ENCODE measurements at places on chromosomes 11 and 22. TPM values are rescaled to one million over a fixed set of nuclear protein-coding genes. Genes with fewer than 3 reads are reported as not detected.

The F2 gene
- total RNA-seq, result 21.4 TPM

The MCHR1 gene
- total RNA-seq, result 0.23 TPM

The ASCL3 gene
- total RNA-seq, result not detected

The TCN2 gene
- 186 TPM for total RNA-seq

GRCh38 chr11:132062031-132062430 lies 691.6 kb downstream of the NTM start:
- DNase-seq, result no peak

GRCh38 chr11:35034401-35034800 lies 104.6 kb upstream of the CD44 start:
- no peak for DNase-seq

DNA sequence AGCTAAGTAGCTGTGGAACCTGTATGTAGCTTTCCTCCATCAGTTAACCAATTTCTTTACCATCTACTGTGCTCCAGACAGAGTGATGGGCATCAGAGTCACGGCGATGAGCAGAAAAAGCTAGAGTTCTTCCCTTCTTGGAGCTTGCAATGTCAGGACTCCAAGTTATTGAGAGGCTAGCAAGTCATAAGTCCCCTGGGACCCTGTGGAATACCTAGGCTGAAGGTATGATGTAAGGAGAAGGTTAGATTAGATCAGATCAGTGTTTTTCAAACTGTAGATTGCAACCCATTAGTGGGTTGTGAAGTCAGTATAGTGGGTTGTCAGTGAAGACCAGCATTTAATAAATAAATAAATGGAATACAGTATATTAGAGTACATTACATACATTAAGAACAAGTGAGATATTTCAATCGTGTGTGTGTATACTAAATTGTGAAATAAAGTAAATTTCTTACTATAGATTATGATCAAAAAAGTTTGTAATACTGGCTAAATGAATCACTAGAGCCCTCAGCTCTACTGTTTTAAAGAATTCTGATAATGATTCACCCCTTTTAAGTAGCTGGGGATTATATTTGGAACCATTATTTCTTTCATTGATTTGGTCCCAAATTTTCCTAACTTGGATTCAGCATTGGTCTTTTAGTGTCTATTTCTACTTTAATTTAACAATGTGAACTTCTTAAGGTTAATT lies 52.3 kb downstream of the RASSF10 start:
- no peak for DNase-seq

GRCh38 chr11:47021965-47022364 lies 85.4 kb downstream of the CSTPP1 start:
- DNase-seq, result no peak

DNA sequence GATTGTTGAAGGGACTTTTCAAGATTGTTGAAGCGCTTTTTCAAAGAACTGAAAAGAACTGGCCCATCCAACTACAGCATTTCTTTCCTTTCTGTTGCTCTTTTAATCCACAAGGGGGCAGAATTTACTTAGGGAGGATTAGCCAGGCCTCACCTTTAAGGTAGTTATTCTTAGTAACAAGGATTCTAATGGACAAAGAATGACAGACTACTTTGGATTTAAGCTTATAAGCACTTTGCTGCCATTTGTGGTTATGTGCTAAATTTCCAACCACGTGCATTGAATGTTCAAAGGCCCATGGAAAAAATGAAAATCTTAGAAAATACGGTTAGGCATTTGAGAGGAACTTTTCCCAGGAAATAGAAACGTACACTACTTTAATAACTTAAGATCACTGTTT lies 49.5 kb upstream of the HSPA8 start:
- no peak for DNase-seq

- no peak for DNase-seq
Measured at GRCh38 chr22:50091092-50091768, 1.4 kb downstream of the MOV10L1 start.

GRCh38 chr11:10480760-10481159 lies 25.7 kb downstream of the AMPD3 start:
- DNase-seq, result no peak

DNA sequence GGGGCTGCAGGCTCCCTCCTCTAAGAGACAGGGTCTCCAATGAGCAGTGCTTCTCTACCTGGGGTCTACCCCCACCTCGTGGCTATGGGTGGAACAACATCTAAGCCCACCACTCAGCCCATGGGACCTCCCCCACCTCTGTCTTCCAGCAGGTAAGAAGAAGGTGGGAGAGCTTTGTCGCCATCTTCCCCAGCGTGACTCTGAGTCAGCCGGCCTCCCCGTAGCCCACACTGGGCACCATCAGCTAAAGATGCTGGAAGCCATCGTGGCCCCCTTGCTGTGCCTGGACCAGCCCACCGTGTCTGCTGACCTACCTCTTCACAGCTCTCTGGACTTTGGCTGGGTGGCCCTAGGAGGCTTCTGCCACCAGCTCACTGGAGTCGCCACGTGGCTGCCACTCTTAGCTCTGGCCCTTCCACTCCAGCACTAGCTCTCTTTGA lies 944 bp downstream of the C11orf86 start:
- no peak for DNase-seq

- no peak for DNase-seq
Measured at GRCh38 chr11:103055221-103055890, 36.6 kb downstream of the DCUN1D5 start.

DNA sequence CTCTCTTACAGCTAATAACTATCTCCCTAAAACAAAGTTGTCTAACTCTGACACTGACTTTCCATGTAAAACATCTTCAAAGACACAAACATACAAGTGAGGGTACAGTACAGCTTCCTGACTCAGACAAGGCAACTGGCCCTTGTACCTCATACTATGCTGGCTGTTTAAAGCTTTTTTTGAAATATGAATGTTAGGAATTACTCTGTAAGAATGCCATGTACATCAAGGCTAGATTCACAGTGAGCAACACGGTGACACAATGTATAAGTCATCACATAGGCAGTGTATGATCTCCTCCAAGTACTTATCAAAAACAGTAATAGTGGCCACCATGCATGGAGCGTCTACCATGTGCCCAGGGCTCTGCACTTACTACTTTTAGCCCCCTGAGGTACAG lies 28.6 kb downstream of the ALG8 start:
- no peak for DNase-seq

DNA sequence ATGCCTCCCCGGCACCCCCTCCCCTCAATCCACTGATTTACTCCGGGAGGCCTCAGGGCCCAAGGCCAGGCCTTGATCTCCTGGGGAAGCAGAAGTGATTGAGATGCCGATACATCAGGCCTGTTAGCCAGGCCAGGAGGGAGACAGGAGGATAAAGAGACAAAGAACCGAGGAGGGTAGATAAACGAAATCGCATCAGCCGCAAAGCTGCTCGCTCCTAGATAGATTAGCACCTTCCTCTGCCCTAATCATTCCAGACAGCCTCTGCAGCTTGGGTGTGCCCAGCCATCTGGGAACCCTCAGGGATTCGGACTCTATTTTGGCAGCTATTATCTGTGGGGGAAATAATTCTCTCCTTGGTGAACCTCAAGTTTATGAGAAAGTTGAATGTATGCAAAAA lies 121.2 kb downstream of the ABTB2 start:
- no peak for DNase-seq

DNA sequence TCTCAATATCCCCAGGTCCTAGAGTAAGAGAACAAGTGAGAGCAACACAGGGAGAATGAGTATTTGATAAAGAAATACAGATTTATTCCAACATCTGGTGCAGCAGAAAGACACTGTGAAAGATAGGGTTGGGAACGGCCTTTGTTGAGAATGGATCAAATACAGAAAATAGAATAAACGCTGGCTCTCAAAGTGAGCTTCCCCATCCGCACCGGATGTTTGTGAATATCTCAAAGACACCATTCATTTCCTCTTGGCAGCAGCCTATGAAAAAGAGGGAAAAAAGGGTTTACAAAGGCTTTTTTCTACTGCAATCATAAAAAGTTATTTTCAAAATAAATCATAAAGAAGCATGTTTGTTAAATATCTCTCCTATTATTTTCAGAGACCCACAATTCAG lies 279.3 kb downstream of the CASP12 start:
- no peak for DNase-seq

GRCh38 chr22:24086310-24086709 lies 75.2 kb downstream of the CABIN1 start:
- DNase-seq, result no peak

DNA sequence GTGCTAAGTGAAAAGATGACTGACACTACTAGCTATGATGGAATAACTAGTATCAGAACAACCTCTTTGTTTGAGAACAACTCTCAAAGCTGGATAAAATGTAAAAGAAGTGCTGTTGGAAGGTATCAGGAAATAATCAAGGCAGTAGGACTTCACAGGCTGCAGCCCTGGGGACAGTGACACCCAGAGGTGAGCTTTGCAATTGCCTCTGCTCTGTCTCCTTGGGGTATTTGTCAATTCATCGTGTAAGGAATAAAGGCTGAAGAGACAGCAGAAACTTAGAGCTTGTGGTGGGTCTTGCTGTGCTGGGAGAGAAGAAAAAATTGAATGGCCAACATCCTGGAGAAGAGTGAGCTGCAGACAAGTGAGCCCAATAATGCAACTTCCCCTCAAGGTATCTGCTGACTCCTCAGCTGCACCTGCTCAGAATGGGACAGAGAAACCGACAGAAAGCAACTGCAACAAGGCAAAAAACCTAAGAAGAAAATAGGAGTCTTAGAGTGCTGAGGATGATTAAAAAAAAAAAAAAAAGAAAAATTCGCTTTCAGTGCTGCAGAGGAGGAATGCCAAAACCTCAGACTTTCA lies 141.1 kb downstream of the RCN1 start:
- no peak for DNase-seq

DNA sequence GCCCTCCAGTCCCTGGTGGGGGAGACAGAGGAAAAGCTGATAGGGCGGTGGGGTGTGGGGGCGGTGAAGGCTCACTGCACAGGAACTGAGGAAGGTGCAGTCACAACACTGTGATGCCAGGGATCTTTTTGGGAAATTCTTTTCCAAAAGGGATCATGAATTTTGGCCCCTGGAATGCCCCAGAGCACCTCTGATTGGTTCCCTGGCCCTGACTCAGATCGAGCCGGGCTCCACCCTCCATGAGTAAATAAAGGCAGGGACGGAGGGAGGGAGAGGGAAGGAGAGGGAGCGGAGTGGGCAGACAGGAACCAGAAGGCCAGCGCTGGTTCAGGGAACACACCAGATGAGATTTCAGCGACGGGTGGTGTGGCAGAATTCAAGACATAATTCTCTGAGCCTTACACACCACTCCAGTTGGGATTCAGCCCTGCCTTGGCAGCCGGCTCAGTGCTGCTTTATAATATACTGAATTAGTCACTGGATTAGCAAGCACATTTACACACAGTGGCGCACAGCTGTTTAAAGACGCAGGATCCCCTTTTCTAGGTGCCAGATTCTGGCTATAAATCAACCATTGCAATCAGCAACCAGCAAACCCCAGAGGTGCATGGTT lies 80.3 kb downstream of the ETS1 start:
- DNase-seq, result peak; percentile 79

- no peak for DNase-seq
Measured at GRCh38 chr22:48415520-48415919, 1412.2 kb downstream of the BRD1 start.

- DNase-seq, result no peak
Measured at GRCh38 chr11:57484141-57484710, 23.9 kb downstream of the RTN4RL2 start.

DNA sequence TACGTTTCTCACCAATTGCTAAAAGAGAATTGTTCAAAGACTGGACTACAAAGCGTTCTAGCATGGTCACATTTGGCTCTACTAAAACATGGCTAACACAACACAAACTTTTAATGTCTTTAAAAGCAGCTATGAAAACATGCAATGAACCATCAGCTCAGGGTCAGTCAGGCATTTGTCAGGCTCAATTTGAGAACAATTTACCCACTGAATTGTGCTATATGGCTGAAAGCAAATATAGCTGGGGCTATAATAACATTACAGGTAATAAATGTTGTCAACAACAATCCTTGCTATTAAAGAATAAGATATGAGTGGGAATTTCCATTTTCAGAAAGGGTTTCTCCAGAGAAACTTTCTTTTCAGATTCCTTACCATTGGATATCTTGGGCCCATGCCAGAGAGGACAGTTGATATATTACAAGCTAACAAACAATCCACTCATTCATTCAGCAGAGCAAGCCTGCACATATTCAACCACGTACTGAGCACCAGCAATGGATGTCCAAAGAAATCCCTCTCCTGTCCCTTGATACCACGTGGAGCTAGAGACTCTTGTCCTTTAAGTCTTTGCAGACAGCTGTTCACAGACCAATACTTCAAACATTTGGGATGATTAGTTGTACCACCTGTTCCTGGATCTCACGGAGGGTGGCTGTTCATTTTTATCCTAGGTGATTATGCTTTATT lies 82.5 kb upstream of the DDI1 start:
- no peak for DNase-seq

DNA sequence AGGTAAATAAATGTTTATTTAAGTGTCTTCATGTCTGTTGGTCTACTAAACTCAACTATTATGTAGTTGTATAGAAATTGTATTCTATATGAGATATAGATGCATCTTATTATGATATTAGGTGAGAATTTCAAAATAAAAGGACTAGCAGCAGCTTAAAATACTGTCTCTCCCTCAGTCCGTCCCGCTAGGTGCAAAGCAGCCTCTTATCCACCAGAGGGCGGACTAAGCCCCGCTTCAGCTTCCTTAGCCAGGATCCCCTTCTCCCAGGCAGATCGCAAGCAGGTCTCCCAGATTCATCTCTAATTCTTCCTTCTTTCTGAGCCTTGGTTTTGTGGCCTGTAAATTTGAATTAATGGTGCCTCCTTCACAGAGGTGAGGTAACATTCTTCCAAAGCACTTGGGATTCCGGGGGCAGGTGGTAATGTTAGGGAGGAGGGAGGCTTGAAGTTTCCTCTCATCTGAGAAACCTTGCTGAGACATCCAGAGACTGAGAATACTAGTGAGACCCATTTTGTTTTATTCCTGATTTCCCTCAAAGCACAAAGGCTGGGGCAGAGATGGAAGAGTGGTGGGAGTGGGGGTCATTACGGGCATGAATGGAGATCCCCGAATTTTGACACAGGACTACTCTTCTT lies 13.5 kb upstream of the INSC start:
- DNase-seq, result peak; percentile 65

GRCh38 chr22:32389685-32390084 lies 22.4 kb downstream of the RTCB start:
- DNase-seq, result no peak

DNA sequence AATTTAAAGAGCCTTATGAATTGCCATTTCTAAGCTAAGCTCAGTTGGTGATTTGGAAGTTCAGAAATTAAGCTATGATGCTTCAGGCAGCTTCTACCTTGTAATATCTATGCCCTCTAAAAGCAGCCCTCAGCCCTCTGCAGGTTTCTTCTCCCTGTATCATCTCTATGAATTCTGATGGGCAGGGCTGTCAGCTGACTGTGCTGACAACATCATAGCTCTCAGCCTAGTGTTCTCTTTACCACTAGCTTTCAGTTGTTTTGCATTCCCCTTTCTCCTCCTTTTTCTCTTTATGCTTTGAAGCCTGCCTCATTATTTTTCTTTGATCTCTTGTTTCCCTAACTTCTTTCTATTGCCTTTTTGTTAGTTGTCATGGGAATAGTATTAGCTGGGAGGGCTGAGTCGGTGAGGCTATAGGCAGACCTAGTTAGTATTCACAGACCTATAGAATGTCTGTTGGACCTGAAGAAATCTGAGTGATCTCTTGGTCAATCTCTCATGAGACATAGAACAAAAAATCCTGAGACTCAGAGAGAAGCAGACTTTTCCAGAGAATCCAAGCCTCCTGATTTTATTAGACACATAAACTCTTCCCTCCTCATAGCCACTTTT lies 535.4 kb downstream of the RAB38 start:
- DNase-seq, result no peak
